ENCODE measurements at places on chromosomes 3 and 15.
A peak's percentile ranks its signal among the peaks of the same experiment; 100 is the strongest.

DNA sequence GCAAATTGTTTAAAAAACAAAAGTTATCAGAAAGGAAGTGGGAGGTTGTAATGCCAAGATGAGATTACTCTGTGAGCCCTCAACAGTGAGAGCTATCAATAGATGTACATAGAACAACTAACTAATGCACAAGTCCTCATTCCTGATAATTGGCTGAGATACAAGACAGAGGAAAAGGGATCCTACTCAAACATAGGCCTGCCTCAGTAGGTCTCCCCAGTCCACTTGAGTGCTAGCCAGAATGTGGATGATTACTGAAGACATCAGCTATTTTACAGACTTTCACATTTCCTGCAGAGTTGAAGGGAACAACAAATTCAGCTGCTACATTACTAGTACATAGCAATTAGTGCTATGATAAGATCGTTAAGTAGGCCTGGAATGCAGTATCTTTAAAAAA lies 981.9 kb downstream of the TUSC7 start:
- DNase-seq: no peak

DNA sequence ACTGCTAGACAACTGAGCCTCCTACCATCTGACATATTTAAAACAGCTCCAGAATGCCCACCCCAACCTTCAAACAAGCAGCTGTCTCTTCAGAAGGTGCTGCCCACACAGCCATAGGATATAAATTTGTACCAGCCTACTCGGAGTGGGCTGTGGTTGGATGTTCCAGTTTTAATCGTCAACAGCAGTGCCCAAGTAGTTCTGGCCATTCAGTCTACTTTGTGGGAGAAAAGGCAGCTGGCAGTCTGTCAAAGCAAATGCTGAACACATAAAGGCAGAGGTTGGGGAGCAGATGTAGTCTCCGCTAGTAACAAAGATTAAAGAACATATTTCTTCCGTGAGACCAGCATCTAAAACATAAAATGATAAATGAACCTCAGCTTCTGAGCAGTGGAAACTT lies 15.9 kb upstream of the ERC2 start:
- no peak for DNase-seq

GRCh38 chr15:85351965-85352364 lies 28.4 kb upstream of the AKAP13 start:
- no peak for DNase-seq

GRCh38 chr3:46082849-46083248 lies 55.6 kb upstream of the XCR1 start:
- no peak for DNase-seq

GRCh38 chr3:135784557-135784956 lies 181.0 kb upstream of the PPP2R3A start:
- no peak for DNase-seq

GRCh38 chr3:98525494-98525893 lies 2.8 kb upstream of the CLDND1 start:
- no peak for DNase-seq

- peak; percentile 38 for DNase-seq
Observed at GRCh38 chr3:49803465-49804140, 542 bp downstream of the INKA1 start.

Measured in T-helper 17 cell (primary cell).